Activated T-cell treated with anti-CD3 and anti-CD28 coated beads, Interleukin-2, amount 50 U/mL, for 72 hours (primary cell): ENCODE measurements at places on chromosomes 13 and 19. TPM values are rescaled to one million over a fixed set of nuclear protein-coding genes. Genes with fewer than 3 reads are reported as not detected.

Gene HIF3A
- total RNA-seq: not detected

DNA sequence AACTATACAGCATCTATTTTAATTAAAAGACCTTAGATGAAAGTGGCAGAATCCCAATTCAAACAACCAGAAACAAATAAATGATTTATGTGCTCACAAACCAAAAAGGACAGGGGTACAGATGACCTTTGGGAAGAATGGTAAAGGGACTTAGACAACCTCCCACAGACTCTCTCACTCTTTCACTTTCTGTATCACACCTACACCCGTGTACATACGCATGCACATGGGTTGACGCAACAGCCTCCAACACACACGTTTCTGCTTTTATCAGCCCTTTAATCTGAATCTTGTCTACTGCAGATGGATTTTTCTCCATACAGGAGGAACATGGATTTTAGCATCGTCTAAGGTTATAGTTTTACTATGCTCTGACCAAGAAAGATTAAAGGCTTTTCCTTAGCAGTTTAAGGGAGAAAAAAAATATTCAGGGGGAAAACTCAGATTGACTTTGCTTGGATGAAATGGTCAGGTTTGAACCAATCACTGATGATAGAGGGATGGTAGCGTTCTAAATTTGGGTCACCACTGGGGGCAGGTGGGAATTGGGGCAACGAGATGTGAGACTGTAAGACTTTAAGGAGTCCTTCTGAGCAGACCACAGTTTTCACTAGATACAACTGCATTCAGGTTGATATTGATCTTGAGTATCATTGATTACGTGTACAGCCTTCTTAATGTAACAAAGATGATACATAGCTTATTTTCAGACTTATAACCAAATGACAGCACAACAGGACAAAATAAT, 166.1 kb downstream of the ITGBL1 start:
- DNase-seq: no peak

Gene IGFLR1
- 253 TPM for total RNA-seq

Gene PSG6
- not detected for total RNA-seq

GRCh38 chr19:19064098-19064722, 416 bp downstream of the SLC25A42 start:
- DNase-seq: peak; percentile 8

DNA sequence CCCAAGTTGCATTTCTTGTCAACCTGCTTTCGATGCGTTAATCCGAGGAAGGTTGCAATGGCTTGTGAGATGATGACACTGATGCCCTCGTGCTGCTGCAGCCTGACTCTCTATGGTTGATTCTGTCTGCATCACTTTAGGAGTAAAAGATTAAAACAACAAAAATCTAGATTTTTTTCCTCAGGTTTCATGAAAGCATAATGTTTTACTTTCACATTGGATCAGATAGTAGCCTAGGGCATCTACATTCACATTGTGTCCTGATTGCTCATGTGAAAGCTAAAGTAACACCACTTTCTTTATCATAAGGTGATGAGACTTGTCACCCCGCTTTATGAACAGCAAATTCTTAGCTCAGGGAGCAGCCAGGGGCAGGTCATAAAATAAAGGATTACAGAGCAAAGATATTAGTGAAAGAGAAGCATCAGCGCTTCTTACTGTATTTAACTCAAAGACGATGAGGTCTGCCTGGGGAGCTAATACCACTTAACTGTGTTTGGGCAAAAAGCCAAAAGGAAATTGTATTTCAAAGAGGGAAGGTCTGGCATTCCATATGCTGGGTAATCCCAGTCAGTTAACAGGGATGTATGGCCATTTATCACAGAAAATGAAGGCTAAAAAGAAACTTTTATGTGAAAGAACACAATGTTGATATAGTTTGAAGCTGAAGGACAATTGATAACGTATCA, 270.5 kb downstream of the GPC6 start:
- DNase-seq: no peak

DNA sequence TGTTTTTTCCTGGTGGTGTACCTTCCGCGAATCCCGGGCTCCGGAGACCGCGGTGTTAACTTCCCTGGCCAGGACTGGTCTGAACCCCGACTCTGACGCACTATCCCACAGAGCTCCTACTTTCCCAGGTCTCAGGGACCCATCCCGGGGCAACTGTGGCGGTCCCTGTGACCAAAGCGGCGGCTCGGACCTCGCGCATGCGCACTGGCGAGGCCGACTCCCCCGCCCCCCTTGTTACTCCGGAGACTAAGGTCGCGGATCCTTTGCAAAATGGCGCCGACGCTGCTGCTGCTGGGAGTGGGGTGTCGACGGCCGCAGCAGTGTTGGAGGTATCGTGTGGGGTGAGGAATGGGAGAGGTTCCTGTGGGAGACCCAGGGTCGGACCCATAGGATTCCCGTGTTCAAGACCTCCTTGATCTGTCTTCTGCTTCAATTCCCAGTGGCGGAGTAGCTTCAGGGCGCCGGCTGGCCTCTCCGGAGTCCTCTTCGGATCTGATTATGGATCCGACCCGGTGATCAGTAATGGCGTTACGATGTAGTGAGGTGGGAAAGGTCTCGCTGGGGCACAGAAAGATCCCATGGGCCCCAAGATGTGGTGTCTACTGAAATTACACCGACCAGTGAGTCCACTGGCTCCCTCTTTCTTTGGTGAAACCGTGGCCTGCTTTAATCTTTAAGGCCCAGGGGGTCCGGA, 66.6 kb upstream of the ZNF527 start:
- no peak for DNase-seq
